PC-3 (cell line): ENCODE measurements at places on chromosomes 5 and 9. TPM values are rescaled to one million over a fixed set of nuclear protein-coding genes. Genes with fewer than 3 reads are reported as not detected.

DNA sequence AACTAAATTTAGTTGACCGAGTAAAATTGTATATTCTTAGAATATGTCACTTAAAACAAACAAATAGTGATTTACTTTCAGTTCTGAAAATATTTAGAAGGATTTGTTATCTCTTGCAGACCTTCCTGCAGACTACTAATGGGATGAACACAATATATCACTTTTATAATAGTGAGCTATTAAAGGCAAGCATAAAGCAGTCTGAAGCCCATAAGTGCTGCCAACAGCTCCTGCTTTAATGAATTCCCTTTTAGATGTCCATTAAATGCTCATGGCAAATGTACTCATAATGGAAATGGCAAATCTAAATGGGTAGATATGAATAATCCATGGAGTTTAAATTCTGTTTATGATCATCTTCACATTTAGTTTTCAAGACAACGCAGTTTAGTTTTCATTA is 170.2 kb downstream of the RANBP17 start:
- no peak for DNase-seq

The GGTA1 gene
- not detected in 2 replicates for total RNA-seq

DNA sequence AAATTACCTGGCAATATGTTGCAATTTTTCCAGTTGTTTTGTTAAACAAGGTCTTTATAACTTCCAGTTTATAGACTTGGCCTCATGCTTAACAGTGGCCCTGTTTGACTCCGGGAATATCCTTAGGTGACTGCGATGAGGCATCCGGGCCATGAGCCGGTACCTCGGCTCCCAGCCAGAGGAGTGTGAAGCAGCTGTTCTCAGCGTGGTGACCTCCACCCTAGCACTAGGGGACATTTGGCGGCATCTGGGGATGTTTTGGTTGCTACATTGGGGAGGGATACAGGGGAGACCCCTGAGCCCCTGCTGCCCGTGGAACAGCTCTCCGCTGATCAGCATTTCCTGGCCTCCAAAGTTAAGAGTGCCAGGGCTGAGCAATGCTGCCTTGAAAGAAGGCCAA is 533.4 kb downstream of the IRX1 start:
- DNase-seq: no peak

The FOXD4L5 gene
- 0.04 TPM in 1 of 2 replicates, not detected in the other for total RNA-seq

DNA sequence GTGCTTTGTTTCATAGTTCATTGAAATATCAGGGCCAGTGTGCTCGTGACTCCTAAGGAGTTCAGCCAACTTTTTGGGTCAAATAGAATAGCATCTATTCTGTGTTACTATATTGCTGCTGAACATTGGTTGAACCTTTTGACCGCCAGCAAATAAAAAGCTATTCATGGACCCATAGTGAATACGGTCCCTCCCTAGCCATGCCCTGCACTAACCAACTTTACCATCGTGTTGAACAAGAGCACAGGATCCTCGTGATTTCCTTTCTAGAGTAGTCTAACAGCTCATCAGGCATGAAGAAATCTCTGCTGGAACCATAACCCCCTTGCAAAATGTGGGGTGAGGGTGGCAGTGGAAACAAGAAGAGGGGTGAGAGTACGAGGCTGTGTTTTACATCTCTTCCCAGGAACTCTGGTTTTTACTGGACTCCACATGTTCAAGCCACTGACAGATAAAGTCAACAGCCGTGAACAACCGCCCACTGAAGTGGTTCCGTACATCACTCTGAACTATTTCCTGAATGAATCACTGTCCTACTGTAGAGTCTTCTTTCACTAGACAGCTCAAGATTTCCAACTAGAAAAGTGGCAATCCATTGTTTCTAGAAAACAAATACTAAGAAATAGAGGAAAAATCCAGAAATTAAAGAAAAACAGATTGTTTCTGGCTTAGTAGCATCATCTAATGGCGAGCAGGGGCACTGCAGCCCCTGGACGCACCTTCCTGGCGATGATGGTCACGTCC is 70.1 kb upstream of the SPATA31E1 start:
- DNase-seq: peak; percentile 49

The HSD17B3 gene
- total RNA-seq: 0.26 TPM in 1 of 2 replicates, not detected in the other

GRCh38 chr5:133727636-133728035 is 115.3 kb upstream of the FSTL4 start:
- DNase-seq: no peak

The OBP2B gene
- total RNA-seq: not detected in 2 replicates

DNA sequence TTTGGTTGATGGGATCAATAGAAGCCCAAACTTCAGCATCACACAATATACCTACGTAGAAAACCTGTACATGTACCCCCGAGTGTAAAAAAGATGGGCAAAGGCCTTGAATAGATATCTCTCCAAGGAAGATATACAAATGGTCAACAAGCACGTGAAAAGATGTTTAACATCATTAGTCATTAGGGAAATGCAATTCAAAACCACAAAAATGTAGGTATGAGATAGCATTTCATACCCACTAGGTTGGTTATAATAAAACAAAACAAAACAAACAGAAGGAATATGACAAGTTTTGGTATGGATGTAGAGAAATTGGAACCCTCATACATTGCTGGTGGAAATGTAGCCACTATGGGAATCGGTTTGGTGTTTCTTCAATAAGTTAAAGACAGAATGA is 33.1 kb upstream of the PPARGC1B start:
- peak; percentile 89 for DNase-seq

The NR4A3 gene
- 0.77 and 0.98 TPM in 2 replicates for total RNA-seq

DNA sequence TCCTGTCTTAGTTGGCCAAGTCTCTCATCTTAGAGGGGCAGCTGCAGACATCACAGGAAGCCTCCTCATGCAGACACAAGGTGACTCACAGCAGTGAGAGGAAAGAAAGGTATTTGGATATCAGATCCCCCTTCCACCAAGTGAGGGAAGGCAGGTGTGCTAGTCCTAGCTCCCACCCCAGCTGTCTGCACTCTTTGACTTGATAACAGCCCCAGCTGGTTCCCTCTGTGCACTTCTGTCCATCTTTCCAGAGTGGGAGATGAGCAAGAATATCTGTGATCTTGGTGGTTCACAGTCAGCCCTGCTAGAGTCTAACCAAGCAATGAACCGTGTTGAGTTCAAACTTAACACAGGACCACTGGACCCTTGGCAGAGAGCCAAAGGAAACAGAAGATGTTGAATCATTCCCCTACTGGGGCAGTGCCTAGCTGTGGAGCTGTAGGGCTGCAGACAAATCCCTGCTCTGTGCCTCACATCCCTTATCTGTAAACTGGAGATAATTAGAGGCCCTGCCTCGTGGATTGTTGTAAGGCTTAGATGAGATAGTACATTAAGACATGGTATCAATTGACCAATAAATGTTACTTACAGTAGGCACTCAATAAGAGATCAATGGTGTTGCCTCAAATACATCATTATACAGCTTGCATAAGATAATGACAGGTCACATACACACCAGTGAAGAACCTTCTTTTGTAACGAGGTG is 39.1 kb downstream of the SH3RF2 start:
- DNase-seq: peak; percentile 84

The WDR31 gene
- total RNA-seq: 1.7 TPM in 2 replicates

GRCh38 chr9:90975781-90976538 is 174.3 kb downstream of the SYK start:
- no peak for DNase-seq

DNA sequence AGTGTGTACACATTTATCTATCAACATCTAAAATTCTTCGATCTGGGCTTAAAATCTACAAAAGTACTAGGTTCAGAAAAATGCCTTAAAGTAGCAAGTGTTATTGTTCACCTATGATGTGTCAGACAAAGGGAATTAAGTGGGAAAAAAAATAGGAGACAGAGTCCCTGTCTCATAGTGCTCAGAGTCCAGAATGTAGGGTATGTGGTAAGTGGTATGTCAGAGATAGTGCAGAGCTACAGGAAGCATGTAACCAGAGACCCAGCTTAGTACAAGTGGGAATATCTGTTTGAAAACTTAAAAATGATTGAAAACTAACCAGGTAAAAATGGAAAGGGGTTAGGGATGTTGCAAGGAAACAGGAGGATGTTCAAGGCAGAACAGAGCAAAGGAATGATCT is 482.8 kb downstream of the ELAVL2 start:
- no peak for DNase-seq

- peak; percentile 83 for DNase-seq
Observed at GRCh38 chr5:308672-309271, 12.7 kb upstream of the AHRR start.

The FOXD4L4 gene
- total RNA-seq: not detected in 2 replicates

- DNase-seq: no peak
Observed at GRCh38 chr9:121721770-121722169, 70.3 kb downstream of the DAB2IP start.

The OR1J2 gene
- not detected in 2 replicates for total RNA-seq

DNA sequence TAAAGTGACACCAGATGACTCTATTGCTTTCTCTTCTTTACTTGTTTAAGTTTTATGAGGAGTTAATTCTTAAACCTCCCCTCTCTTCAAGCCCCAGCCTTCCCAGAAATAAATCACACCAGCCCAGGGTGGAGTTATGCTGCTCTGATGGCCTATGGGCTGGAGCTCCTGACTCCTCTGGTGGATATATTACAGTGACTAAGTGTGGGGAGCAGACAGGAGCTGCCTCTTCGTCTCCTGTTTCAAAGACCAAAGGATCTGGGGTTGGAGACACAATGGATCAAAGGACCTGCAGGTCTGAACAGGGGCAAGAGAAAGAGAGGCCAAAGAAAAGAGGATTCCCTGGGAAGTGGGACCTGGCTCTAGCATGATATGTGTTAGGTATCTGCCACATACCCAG is 312.0 kb upstream of the MSX2 start:
- no peak for DNase-seq
